Thoracic aorta (tissue), 2 donors: ENCODE measurements at places on chromosomes 2 and 18. TPM values are rescaled to one million over a fixed set of nuclear protein-coding genes. Genes with fewer than 3 reads are reported as not detected.

GRCh38 chr18:1090758-1091157 lies 186.1 kb downstream of the ADCYAP1 start:
- H3K4me3 ChIP-seq, result no peak overlapping the region
- no peaks in the 10 kb centered on the region for H3K27me3 ChIP-seq
- no peaks in the 10 kb centered on the region for H3K36me3 ChIP-seq
- H3K4me1 ChIP-seq, result no peaks in the 10 kb centered on the region
- no peak overlapping the region for H3K27ac ChIP-seq

DNA sequence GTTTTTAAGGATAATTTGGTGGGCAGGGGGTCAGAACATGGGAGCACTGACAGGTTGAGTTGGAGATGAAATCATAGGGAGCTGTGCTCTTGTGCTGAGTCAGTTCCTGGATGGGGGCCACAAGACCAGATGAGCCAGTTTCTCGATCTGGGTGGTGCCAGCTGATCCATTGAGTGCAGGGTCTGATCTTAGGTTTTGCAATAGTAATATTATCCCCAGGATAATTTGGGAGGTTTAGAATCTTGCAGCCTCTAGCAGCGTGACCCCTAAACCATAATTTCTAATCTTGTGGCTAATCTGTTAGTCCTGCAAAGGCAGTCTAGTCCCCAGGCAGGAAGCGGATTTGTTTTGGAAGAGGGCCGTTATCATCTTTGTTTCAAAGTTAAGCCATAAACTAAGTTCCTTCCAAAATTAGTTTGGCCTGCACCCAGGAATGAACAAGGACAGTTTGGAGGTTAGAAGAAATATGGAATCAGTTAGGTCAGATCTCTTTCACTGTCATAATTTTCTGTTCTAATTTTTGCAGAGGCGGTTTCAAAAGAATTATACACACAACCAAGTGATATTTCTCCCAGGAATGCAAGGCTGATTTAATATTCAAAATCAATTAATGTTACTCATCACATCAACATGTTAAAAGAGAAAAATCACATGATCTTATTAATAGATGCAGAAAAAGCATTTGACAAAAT lies 23.0 kb downstream of the DBI start:
- H3K27me3 ChIP-seq, result no peaks in the 10 kb centered on the region
- peaks cover 5% of the 10 kb centered on the region for H3K4me1 ChIP-seq
- H3K4me3 ChIP-seq, result no peak overlapping the region
- H3K27ac ChIP-seq, result no peak overlapping the region
- no peak for DNase-seq

- DNase-seq, result no peak
- H3K27ac ChIP-seq, result no peak overlapping the region
- no peaks in the 10 kb centered on the region for H3K4me1 ChIP-seq
- no peak overlapping the region for H3K4me3 ChIP-seq
- H3K36me3 ChIP-seq, result no peaks in the 10 kb centered on the region
- no peaks in the 10 kb centered on the region for H3K27me3 ChIP-seq
Measured at GRCh38 chr18:58263055-58263957, 219.3 kb downstream of the NEDD4L start.

The MYO3B gene
- not detected for total RNA-seq

The DOCK10 gene
- 44.9 TPM for total RNA-seq

DNA sequence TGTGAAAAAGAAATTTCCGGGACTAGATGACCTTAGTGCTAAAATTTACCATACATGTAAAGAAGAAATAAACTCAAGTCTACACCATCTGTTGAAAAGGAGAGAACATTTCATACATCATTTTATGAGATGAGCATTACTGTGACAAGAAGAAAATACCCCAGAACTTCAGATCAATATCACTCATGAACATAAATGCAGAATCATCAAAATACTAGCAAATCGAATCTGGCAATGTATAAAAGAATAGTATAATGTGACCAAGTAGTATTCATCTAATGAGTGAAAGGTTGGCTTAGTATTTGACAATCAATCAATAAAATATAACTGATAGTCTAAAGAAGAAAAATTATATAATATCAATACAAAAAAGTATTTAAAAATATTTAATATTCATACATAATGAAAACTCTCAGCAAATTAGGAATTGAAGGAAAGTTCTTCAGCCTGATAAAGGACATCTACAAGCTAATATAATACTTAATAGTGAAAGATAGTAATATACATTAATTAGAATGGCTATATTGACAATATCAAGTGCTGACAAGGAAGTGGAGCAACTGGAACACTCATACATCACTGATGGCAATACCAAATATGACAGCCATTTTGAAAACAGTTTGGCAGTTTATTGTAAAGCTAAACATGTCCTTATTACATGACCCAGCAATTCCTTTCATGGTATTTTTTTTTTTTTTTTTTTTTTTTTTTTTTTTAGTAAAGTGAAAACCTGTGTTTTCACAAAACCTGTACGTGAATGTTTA lies 231.4 kb upstream of the ZEB2 start:
- no peak overlapping the region for H3K4me3 ChIP-seq
- H3K27ac ChIP-seq, result no peak overlapping the region
- H3K4me1 ChIP-seq, result peaks cover 6% of the 10 kb centered on the region
- DNase-seq, result no peak

- no peaks in the 10 kb centered on the region for H3K36me3 ChIP-seq
- no peaks in the 10 kb centered on the region for H3K27me3 ChIP-seq
- no peak overlapping the region for H3K27ac ChIP-seq
- no peak for DNase-seq
- peaks cover 5% of the 10 kb centered on the region for H3K4me1 ChIP-seq
Measured at GRCh38 chr2:128738446-128739110, 419.9 kb upstream of the HS6ST1 start.

GRCh38 chr2:204722207-204722606 lies 176.9 kb downstream of the PARD3B start:
- H3K27me3 ChIP-seq, result no peaks in the 10 kb centered on the region
- H3K36me3 ChIP-seq, result no peaks in the 10 kb centered on the region
- H3K27ac ChIP-seq, result no peak overlapping the region

The CIB4 gene
- total RNA-seq, result not detected

- no peaks in the 10 kb centered on the region for H3K36me3 ChIP-seq
- no peak overlapping the region for H3K4me3 ChIP-seq
- H3K27me3 ChIP-seq, result no peaks in the 10 kb centered on the region
- no peak for DNase-seq
Measured at GRCh38 chr2:222577341-222577740, 78.6 kb downstream of the FARSB start.

The SERPINB5 gene
- 0.41 TPM for total RNA-seq

DNA sequence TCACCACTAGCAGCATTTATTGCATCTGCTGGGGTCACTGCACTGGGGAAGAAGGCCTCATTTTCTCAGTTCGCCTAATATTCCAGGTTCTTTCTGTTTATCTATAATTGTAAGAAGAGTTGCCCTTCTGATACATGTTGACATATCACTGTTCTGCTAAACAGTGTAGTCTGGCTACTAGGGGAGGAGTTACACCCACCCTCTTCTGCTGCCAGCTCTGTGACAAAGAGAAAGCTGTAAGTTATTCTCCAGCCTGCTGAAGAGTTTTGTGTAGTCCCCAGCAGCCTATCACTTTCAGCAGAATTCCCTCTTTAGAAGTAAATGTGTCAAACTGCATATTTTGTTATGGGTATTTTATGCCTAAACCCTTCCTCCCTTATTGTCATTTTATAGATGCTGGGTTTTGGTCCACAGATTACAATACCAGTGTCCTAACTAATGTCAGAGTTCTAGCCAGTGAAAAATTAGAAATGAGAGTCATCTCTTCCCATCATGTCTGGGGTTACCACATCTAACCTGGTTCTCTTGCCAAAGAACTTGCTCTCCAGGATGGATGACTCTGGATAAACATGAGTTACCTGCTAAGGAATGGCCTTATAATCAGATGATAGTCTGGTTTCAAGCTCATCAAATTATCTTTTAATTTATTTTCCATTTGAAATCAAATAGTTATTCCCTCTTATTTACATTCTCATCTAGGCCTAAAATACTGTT lies 5.6 kb upstream of the MBOAT2 start:
- no peaks in the 10 kb centered on the region for H3K4me1 ChIP-seq
- H3K27me3 ChIP-seq, result no peaks in the 10 kb centered on the region
- no peaks in the 10 kb centered on the region for H3K36me3 ChIP-seq

The FSIP2 gene
- 1.2 TPM for total RNA-seq

GRCh38 chr2:191618786-191619185 lies 59.1 kb upstream of the NABP1 start:
- no peak for DNase-seq
- no peaks in the 10 kb centered on the region for H3K27me3 ChIP-seq
- no peak overlapping the region for H3K4me3 ChIP-seq
- peaks cover 10% of the 10 kb centered on the region for H3K4me1 ChIP-seq
- no peak overlapping the region for H3K27ac ChIP-seq

GRCh38 chr2:239236043-239236807 lies 164.6 kb downstream of the HDAC4 start:
- no peak for DNase-seq
- no peak overlapping the region for H3K4me3 ChIP-seq
- H3K27me3 ChIP-seq, result no peaks in the 10 kb centered on the region
- H3K36me3 ChIP-seq, result no peaks in the 10 kb centered on the region
- H3K27ac ChIP-seq, result no peak overlapping the region

The COLEC12 gene
- 19.3 TPM for total RNA-seq

GRCh38 chr2:209806318-209806717 lies 34.7 kb downstream of the UNC80 start:
- no peak for DNase-seq
- H3K27ac ChIP-seq, result no peak overlapping the region
- H3K4me1 ChIP-seq, result no peaks in the 10 kb centered on the region
- no peak overlapping the region for H3K4me3 ChIP-seq
- H3K36me3 ChIP-seq, result no peaks in the 10 kb centered on the region

DNA sequence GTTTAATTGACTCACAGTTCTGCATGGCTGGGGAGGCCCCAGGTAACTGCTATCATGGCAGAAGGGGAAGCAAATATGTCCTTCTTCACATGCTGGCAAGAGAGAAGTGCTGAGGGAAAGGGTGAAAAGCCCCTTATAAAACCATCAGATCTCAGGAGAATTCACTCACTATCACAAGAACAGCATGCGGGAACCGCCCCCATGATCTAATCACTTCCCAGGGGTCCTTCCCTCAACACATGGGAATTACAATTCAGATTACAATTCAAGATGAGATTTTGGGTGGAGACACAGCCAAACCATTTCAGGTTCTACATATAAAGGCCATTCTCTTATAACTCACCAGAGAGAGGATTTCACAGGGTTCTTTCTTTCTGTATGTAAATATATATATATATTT lies 62.9 kb downstream of the VRK2 start:
- no peaks in the 10 kb centered on the region for H3K27me3 ChIP-seq
- no peak overlapping the region for H3K4me3 ChIP-seq
- H3K36me3 ChIP-seq, result no peaks in the 10 kb centered on the region
